CD4-positive, alpha-beta T cell (primary cell): ENCODE measurements at places on chromosomes 16 and 17.

- DNase-seq: no peak
Measured at GRCh38 chr17:7113273-7114071, 1.1 kb downstream of the ASGR2 start.

GRCh38 chr16:51156807-51157200 lies 5.7 kb upstream of the SALL1 start:
- DNase-seq: no peak

- no peak for DNase-seq
Measured at GRCh38 chr16:56450275-56450985, 702 bp downstream of the NUDT21 start.

- no peak for DNase-seq
Measured at GRCh38 chr16:71537643-71538042, 11.4 kb downstream of the CHST4 start.

GRCh38 chr16:65537336-65537735 lies 415.5 kb upstream of the CDH11 start:
- no peak for DNase-seq

DNA sequence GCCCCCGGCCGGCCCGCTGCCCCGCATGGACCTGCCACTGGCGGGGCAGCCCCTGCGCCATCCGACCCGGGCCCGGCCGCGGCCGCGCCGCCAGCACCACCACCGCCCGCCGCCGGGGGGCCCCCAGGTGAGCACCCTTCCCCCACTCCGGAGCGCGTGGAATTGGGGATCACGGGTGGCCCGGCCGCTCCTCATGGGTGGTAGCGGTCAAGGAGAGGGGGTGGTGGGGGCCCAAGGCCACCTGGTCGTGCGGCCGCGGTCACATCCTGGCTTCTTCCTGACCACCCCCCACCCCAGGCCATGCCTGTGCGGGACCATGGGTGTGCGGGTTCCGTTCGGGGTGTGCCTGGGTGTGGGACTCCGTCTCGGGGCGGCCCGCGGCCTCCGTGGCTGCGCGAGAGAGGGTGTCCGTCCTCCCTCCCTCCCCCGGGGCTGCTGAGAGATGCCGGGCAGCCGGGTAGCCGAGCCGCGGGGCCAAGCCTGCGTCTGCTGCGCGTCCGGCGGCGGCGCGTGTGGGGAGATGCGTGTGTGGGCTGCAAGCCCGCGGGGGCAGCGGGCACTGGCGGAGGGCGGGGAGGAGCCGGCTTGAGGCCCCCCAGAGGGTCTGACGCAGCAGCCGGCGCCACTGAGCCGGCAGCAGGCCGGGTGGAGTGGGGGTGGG lies 6.8 kb downstream of the ACD start:
- no peak for DNase-seq

- DNase-seq: no peak
Measured at GRCh38 chr17:82960419-82961271, 118.8 kb upstream of the METRNL start.

DNA sequence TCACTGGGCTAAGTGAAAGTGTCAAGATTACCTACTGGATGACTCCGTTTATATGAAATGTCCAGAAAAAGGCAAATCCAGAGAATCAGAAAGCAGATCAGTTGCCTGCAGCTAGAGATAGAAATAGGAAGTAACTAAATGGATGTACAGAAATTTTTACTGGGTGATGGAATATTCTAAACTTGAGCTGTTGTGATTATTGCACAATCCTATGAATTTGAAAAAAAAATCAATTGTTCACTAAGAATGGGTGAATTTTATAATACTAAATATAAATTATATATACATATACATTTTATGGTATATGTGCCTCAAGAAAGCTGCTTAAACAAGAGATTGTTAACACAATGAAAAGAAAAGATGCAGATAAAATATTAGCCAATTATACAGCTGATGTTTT lies 181.1 kb upstream of the C16orf82 start:
- no peak for DNase-seq

- no peak for DNase-seq
Measured at GRCh38 chr16:24430954-24431760, 108.2 kb upstream of the RBBP6 start.

DNA sequence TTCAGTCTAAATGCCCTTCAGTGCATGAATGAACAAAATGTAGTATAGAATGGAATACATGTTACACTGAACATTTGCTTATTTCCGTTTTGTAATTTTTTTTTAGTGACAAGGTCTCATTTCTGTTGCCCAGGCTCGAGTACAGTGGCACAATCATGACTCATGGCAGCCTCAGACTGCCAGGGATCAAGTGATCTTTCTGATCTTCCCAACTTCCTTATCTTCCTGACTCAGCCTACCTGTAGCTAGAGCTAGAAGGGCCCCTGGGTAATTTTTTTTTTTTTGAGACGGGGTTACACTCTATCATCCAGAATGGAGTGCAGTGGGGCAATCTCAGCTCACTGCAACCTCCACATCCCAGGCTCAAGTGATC lies 7.3 kb upstream of the SLX4 start:
- DNase-seq: no peak

DNA sequence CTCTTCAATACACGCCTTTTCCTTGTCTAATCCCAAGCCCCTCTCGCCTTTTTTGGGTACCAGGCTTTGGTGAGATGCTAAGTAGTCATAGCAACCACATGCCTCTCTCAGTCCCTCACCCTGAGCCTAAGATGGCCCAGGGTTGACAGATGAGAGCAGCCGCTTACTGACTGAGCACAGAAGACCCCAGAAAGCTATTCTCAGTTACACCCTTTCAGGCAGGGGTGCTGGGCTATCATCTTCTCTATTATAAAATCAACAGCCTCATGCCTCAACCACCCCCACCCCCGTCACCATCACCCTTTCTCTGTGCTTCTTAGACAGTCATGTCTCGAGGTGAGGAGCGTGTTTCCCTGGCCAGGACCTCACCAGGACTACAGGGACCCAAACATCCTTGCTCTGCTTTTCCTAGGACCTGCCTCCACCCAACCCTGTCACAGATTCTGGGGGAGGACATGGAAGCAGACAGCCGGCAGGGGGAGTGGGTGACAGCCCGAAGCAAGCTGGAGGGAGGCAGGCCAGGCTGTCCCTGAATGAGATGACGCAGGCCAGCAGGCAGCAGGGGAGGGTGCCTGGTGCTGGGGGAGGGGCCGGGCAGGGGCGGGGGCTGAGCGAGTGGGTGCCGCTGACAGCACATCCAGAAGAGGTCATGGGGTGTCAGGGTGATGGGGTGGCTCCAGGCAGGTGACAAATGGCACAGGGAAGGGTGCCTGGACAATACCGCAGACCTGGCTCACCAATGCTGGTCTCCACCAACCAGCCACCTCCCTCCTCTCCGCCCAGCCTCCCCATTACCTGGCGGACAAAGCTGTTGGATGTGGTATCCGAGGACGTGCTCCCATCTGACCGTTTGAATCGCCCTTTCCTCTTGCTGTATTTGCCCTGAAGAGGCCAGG lies 3.1 kb downstream of the CACNB1 start:
- DNase-seq: no peak

DNA sequence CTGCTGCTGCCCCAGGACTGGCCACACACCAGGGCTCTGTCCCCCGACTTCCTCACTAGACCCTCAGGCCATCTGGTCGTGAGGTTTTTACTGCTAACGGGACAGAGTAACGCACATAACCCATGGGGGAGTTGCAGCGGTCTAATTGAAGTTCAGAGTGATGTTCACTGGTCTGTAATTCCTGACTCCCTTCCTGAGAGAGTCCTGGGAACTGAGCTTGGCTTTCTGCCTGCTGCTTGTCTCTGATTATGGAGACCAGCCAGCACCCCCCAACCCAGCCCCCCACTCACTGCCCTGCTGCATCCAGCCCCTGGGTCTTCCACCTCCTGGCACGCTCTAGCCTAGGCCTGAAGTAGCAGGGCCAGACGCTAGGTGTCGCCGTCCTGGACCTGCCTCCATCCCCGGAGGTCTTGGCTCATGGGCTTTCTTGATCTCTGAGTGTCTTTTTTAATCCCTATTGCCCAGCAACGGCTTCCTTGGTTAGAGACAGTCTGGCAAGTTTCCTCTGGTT lies 192.9 kb downstream of the CCDC182 start:
- DNase-seq: no peak

DNA sequence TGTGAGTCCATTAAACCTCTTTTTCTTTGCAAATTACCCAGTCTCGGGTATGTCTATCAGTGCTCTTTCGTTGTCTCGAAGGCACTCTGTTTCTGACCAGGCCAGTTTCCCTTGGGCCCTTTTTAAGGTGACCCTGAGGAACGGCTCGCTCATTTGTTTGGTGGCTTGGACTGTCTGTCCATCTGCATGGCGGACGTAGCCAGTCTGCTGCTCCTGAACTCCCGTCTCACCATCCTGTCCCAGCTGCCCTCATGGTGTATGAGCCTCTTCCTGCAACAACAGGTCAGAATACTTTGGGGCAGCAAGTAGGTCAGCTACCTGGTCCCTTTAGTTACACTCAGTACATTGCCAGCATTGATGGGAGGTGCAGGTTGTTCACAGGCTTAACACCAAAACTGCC lies 19.0 kb downstream of the DRC7 start:
- DNase-seq: no peak

DNA sequence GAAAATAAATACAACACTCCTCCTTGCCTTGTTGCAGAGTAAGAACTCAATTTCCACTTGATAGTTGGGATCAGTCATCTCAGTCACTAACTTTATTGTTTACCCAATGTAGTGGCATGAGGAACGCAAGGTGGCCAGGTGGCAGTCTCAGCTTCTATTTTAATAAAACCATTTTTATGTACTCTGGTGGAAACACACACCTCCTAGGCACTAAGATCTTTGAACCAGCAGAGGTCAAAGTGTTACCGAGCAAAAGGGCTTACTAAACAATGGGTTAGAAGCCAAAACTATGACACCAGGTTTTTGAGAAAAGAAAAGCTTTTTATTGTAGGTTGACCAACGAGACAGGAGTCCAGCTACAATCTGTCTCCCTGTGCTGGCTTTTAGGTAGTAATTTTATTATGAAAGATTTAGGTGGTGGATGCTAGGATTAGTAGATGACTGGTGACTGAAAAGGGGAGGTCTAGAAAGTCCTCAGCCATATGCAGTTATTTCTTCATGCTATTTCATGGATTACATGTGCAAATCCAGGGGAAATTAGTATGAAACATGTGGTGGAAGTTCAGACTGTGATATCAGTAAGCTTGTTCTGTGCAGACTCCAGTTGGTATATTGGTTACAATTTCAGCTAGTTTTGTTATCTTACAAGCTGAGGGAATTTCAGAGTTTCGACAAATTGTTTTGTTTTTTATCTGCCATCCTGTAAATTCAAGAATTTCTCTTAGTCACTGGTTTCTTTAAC lies 122.3 kb downstream of the PCTP start:
- no peak for DNase-seq

DNA sequence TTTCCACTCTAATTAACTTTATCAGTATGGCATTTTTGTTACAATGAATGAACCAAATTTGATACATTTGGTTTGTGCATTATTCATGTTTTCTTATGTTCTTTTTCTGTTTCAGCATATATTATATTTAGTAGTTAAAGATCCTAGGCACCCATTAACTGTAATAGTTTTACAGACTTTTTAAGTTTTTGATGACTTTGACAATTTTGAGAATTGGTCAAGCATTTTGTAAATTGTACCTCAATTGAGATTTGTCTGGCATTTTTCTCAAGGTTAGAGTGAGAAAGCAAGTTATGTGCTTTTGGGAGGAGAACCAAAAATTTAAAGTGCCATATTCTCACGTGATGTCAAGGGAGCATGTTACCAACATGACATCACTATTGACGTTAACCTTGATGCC lies 1019.2 kb downstream of the CDH11 start:
- DNase-seq: no peak

GRCh38 chr16:9134739-9135138 lies 43.3 kb downstream of the HAPSTR1 start:
- DNase-seq: peak; percentile 77

DNA sequence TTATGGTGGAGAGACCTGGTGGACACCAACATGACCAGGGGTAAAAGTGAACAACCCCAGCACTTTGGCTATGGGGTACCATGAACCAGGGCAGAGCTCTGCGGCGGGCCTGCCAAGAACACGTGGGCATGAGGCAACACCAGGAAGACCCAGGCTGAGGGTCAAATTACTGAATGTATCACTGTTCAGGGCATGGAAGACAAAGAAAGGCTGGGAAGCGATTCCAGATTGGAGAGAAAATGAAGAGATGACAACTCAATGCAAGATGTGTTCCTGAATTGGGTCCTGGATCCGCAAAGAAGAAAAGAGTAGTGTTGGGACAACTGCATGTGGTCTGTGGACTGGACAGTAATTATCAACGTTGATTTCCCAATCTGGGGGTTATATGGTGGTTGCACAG lies 19.8 kb downstream of the SPHK1 start:
- no peak for DNase-seq

DNA sequence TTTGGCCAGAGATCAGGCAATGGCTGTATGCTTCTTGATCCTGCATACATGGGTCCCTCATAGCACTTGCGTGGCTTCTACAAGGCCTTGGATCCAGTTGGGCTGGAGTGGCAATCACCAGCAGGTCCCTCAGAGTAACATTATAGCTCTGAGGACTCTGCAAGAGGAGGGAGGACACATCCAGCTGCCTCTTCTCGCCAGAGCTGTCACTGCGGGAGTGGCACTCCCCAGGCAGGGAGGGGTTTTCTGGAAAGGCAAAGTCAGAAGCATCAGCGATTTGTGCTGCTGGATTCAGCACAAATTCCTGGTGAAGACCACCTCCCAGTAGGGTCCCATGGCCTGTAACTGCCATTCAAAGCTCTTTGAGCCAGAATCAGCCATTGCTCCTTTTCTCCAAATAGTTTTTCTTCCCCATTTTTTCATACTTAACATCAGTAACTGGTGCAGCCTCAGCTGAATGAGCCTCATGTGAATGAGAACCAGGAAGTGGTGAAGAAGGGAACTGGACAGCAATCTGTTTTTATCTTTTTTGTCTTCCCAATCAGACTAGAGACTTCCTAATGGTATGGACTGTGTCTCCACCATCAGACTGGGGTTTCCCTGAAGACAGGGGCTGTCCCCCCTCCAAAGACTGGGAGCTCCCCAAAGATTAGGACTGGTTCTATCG lies 40.6 kb upstream of the HOXB13 start:
- DNase-seq: no peak

DNA sequence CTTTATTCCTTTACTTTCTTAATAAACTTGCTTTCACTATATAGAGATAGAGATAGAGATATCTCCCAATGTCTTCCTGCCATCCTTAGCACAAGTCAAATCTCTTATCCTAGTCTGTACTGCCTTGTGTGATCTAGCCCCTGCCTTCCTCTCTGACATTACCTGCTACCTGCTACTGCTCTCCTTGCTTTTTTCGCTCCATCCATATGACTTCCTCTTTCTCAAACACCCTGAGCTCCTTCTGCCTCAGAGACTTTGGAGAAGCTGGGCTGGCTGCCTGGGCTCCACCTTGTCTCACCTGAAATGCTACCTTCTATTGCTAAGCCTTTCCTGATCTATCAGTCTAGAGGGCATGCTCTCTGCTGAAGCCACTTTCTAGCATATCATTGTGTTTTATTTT lies 24.7 kb upstream of the WSB1 start:
- DNase-seq: no peak
